Activated CD8-positive, alpha-beta memory T cell treated with anti-CD3 and anti-CD28 coated beads, Interleukin-2, amount 50 U/mL, for 48 hours (primary cell): ENCODE measurements at places on chromosomes 12 and 14.

GRCh38 chr12:56836317-56836716 lies 73.2 kb downstream of the HSD17B6 start:
- no peak for DNase-seq

DNA sequence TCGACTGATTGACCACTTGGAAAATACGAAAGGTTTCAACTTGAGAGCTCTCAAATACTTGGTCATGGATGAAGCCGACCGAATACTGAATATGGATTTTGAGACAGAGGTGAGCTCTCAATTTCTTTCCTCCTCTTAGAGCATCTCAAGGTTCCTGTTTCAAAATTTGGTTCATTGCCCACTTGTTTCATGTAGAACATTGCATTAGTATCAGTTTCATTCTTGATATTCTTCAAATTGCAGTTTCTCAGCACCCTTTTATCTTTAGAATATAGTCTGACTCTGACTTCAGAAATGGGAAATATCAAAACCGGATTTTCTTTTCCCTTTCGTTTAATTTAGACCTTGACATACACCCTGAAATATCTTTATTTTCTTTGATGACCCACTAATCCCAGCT lies 8.8 kb downstream of the DDX47 start:
- no peak for DNase-seq

- no peak for DNase-seq
Measured at GRCh38 chr14:28407996-28408395, 358.6 kb upstream of the FOXG1 start.

- no peak for DNase-seq
Measured at GRCh38 chr14:79709573-79709972, 501.7 kb downstream of the DIO2 start.

DNA sequence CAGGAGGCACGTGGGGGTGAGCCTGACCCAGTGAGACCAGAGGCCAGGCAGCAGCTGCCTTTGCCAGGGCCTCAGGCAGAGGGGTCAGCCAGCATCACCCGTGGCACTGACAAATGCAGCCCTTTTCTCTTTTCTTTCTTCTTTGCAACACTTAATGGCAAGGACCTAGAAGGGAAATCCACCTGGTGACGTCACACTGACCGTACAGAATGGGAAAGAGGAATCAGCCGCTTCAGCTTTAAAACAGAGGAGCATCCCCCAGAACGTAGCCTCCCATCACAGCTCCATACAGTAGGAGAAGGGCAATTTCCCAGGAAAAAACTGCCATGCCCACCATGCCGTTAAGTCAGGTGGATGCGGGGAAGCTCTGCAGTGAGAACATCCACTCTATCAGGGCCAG lies 228.1 kb downstream of the SLC15A4 start:
- no peak for DNase-seq
